Fibroblast of pulmonary artery (primary cell): ENCODE measurements at places on chromosomes 16 and 17.

GRCh38 chr17:71759422-71760060 lies 361.3 kb upstream of the SOX9 start:
- no peak for DNase-seq

DNA sequence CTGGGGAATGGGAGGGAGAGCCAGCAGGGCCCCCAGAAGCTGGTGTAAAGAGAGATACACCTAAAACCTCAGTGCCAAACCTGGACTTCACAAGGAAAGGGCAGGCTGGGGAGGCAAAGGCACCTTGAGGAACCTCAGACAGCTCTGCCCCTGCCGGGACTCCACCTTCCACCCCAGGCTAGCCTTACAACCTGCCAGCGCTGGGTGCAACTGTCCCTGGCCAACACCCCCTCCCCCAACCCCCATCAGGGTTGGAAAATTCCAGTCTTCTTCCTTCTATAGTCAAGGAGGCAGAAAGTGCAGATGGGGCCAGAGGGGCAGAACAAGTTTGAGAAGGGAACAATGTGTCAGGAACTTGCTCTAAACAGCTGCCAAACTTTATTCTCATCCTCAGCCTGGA lies 2.2 kb downstream of the YBX2 start:
- DNase-seq = no peak

GRCh38 chr16:383326-384051 lies 1.7 kb upstream of the PGAP6 start:
- DNase-seq = no peak

DNA sequence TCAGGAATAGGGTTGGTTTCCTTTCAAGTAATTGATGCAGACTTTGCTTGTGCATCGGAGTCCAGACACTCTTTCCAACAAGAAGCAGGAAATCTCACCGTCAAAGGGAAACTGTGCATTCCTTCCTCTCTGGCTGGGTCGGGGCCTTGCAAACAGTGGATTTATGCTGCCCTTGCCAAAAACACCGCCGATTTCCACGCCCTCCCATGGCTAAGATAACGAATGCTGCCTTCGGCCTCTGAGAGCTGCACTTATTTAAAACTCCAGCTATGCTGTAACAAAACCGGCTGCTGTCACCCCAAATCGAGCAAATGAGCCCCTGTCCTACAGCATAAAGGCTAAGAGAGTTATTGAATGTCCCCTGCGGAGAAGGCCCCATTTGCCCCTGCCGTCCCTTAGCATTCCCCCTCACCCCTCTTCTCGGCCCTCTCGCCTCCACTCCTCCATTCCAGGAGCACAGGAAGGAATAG lies 275.5 kb upstream of the IRX5 start:
- peak; percentile 50 for DNase-seq

DNA sequence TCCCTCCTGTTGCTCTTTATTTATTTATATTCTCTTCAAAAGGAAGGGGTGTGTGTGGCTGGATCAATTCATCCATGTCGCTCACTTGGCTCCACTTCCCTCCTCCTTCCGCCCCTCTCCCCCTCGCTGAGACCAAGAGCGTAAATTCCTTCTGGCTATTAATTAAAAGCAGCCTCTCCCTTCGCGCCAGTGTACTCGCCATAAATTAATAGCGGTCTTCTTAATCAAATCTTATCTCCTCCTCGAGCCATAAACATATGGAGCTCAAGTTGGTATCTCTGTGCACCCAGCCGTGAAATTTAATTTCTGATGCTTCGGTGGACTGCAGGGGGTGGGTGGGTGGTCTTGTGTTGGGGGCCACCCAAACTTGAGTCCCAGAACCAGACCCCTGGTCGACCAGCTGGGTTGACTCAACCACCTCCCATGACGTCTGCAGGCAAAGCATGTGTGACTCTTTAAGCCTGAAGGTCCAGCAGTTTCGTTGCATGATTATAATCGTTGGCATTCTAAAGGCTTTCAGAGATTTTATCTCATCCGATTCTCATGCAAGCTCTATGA lies 57.9 kb downstream of the SDK2 start:
- DNase-seq = no peak

DNA sequence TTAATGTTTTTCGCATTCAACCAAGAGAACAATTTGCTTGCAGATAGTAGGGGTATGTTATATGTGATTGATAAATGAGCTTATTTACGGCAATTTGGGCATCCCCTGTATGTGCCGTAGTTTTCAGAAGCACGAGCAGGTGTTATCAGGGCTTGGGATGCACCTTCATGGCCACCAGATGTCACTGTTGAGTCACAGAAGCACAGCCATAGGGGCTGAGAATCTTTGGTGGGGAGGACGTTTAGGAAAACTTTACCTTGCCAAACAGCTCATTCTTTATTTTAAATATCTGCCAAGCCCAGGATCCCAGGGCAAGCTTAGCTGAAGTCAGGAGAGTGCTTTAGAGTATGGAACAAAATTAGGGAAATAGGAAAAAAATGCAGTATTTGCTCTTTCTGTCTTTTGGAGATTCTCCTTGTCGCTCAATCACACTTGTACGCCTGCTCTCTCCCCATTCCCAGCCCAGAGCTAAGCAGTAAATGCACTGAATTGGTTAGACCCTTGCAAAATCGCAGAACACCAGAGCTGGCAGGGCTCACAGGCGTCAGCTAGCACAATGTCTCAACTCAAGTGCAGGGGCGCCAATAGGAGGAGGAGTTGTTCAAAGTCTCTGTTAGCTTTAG lies 93.6 kb upstream of the MPHOSPH6 start:
- peak; percentile 64 for DNase-seq

GRCh38 chr16:81465375-81465943 lies 20.9 kb downstream of the CMIP start:
- DNase-seq = no peak

DNA sequence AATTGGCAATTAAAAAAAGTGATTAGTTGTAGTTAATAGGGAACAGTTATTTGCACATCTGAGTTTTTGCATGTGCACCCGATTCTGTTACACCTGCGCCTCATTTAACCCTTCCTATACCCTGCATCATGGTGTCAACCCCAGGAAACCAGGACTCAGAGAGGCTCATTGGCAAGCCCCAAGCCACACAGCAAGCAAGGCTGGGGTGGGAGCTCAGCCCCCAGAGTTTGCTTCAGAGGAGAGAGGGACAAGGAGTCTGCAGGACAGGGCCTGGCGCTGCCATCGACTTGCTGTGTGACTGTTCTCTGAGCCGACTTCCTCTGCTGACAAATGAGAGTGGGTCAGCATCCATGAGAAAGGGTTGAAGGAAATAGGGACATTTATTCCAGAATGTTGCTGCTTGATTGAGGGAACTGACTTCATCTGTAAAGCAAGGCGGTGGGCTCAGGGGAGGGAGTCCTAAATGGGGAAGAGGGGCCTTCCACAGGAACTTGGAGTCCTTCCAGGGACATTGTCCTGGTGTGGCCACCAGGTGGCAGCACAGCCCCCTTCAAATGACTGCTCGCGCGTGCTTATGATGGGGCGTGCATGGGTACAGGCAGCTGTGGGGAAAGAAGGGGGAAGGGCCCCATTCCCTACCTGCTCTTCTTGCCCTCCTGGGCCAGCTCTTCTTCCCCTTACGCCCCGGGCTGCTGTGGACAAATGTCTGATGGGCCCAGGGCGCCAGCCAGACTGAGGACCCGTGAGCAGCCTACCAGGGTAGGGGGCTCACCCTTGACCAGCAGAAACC lies 51.6 kb downstream of the NT5M start:
- peak; percentile 76 for DNase-seq

- no peak for DNase-seq
Measured at GRCh38 chr17:61279476-61280145, 120.0 kb upstream of the TBX2 start.

DNA sequence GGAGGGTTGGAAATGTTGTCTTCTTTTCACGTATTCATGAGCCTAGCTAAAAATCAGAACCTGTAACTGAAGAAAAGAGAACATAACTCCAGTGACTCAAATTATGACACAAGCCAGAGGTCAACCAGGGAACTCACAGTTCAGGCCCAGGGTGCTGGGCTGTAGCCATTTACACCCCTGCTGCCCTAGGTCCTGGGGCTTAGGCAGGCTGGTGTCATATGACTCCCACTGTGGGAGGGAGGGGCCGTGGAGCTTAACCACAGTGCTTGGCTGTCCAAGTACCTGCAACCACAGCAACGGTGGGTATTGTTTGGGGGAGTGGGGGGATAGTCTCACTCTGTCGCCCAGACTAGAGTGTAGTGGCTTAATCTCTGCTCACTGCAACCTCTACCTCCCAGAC lies 71.1 kb upstream of the AMZ2 start:
- DNase-seq = no peak
